ENCODE measurements at places on chromosomes 2 and 18.

DNA sequence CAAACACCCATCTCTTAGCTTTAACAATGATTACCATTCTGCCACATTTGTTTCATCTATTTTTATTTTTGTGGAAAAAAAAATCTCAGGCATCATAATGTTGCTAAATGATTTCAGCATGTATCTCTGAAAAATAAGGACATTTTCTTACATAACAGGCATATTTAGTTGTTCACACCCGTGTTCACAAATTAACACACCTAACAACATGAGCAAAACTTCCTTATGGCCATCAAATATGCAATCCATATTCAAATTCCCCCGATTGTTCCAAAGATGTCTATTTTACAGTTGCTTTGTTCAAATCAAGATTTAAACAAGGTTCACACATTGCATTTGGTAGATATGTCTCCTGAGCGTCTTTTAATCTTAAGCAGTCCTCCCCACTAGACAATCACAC is 29.2 kb downstream of the TMEM177 start:
- DNase-seq, result no peak

- DNase-seq, result no peak
Observed at GRCh38 chr2:217711188-217711587, 291.6 kb downstream of the TNS1 start.

- DNase-seq, result no peak
Observed at GRCh38 chr18:11124054-11124453, 25.3 kb downstream of the PIEZO2 start.

GRCh38 chr18:56115071-56116015 is 523.0 kb downstream of the TXNL1 start:
- DNase-seq, result no peak

DNA sequence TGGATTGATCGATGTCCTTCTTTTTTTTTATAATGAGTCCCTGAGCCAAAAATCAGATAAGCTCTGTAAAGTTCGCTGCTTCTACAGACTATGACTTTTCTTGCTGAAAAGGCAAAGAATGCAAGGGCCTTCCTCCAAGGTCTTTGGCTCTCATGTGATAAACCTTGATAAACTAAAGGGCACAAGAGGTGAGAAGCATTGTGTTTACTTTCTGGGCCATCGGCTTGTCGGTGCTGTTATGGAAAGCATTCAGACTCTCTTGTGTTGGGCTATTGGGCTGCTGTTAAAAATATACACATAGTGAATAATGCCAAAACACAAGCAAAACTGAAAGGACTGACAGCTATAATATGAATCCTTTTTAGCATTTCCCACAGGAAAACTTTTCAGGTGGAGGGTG is 472.4 kb upstream of the SPHKAP start:
- no peak for DNase-seq

- DNase-seq, result no peak
Observed at GRCh38 chr2:29119211-29119610, 4.0 kb downstream of the CLIP4 start.

GRCh38 chr2:11154016-11154922 is 998 bp upstream of the SLC66A3 start:
- DNase-seq, result peak; percentile 38

GRCh38 chr2:234502919-234503285 is 6.0 kb upstream of the ARL4C start:
- DNase-seq, result no peak

DNA sequence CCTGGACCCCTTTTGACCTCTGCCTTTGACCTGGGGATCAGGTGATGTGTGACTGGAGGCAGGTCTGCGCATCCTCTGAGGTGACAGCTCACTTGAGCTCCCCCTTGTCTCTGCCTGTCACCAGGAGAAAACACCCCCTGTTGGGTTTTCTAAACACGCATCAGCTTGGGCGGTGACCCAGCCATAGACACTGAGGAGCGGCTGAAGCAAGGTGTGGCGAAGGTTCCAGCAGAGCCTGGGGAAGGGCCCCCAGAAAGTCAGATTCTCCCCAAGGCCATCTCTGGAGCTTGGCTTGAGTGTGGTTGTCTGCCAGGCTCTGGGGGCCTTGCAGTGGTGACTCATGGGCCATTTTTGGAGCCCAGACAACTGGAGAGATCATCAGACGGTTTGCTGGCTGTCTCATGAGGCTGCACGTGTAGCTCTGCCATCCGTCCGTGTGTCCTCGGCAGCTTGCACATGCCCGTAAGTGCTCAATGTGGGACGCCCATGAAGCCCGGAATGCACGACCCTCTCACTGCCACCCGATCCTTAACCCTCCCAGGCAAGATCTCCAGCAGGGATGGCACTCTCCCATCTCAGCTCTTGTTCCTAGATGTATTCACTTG is 29.4 kb downstream of the SIX3 start:
- no peak for DNase-seq

GRCh38 chr2:79131687-79132086 is 11.4 kb downstream of the REG1A start:
- no peak for DNase-seq

- no peak for DNase-seq
Observed at GRCh38 chr2:238978497-238978896, 130.6 kb downstream of the TWIST2 start.

DNA sequence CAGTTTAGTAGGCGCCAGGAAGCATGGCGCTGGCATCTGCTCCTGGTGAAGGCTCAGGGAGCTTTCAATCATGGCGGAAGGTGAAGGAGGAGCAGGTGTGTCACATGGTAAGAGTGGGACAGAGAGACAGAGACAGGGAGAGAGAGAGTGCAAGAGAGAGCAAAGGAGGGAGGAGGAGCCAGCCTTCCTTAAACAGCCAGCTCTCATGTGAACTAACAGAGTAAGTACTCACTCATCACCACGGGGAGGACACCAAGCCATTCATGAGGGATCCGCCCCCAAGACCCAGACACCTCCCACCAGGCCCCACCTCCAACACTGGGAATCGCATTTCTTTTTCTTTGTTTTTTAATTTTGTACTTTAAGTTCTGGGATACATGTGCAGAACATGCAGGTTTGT is 40.8 kb upstream of the CLASP1 start:
- DNase-seq, result no peak

- DNase-seq, result no peak
Observed at GRCh38 chr2:1400943-1401735, 12.1 kb upstream of the TPO start.

Data from muscle of arm (tissue), 14 donors.